ENCODE measurements at places on chromosomes 7 and 10. TPM values are rescaled to one million over a fixed set of nuclear protein-coding genes. Genes with fewer than 3 reads are reported as not detected.

GRCh38 chr10:32357056-32357735 lies 10.2 kb upstream of the EPC1 start:
- no peak for DNase-seq

DNA sequence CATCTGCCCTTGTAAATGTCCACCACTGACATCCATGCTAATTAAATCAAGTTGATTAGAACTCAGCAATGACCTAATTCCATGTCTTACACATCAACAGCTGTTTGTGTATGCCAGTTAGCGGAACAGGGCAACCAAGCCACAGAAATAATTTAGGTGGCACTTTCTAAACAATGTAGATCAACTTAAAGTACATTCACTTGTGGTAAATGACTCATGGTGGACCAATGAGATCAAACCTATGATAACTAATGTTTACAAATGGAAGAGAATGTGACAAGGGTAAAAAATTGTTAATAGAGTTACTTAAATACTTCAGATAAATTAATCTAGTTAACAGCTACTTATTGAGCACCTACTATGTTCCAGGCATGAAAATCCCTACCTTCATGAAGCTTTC lies 63.1 kb upstream of the ICA1 start:
- DNase-seq = no peak

GRCh38 chr10:94602729-94603515 lies 57.3 kb downstream of the HELLS start:
- DNase-seq = no peak

GRCh38 chr10:31557854-31558253 lies 238.8 kb downstream of the ZEB1 start:
- DNase-seq = no peak

DNA sequence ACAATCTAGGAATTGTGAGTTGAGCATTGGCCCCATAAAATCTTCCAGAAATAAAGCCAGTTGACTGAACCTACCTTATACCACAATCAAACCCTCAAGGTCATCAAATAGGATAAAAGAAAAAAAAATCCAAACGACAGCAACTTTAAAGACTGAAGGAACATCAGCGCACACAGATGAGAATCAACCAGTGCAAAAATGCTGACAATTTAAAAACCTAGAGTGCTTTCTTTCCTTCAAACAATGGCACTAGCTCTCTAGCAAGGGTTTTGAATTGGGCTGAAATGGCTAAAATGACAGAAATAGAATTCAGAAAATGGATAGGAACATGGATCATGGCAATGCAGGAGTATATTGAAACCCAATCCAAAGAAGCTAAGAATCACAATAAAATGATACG lies 16.1 kb upstream of the POT1 start:
- DNase-seq = no peak

GRCh38 chr10:70714245-70714644 lies 41.9 kb downstream of the ADAMTS14 start:
- no peak for DNase-seq

- DNase-seq = no peak
Observed at GRCh38 chr10:87092376-87092860, 2.2 kb downstream of the GLUD1 start.

- peak; percentile 60 for DNase-seq
Observed at GRCh38 chr10:43409385-43410109, 561 bp upstream of the HNRNPF start.

DNA sequence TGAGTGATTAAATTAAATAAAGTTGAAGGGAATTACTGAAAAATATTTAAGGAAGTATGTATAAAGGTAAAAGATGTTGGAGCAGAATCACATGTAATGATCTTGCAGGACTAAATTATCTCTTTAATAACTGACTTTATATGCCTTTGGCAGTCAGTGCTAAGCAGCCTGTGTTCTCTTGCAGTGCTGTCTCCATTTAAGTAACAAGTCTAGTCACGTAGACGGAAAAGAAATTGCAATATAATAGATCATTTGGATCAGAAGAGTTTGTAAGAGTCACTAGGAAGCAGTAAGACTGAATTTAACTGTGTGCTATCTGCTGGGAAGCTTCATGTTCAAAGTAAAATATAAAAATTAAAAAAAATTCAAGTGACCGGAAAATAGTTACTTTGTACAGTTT lies 21.4 kb downstream of the BZW2 start:
- no peak for DNase-seq

DNA sequence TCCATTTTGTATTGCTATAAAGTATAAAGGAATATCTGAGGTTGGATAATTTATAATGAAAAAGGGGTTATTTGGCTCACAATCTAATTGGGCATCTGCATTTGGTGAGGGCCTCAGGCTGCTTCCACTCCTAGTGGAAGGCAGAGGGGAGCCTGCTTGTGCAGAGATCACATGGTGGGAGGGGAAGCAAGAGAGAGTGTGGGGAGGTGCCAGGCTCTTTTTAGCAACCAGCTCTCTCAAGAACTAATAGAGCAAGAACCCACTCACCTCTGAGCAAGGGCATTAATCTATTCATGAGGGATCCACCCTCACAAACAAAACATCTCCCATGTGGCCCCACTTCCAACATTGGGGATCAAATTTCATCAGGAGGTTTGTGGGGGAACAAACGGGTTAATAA lies 64.6 kb downstream of the OGDH start:
- DNase-seq = no peak

- no peak for DNase-seq
Observed at GRCh38 chr7:55131142-55131929, 112.5 kb downstream of the EGFR start.

- no peak for DNase-seq
Observed at GRCh38 chr7:3128857-3129490, 85.3 kb upstream of the CARD11 start.

- DNase-seq = no peak
Observed at GRCh38 chr7:46705386-46706255, 784.5 kb upstream of the IGFBP3 start.

GRCh38 chr7:134300988-134301387 lies 15.7 kb downstream of the SLC35B4 start:
- no peak for DNase-seq

- no peak for DNase-seq
Observed at GRCh38 chr7:142248-142941, 50.0 kb upstream of the FAM20C start.

DNA sequence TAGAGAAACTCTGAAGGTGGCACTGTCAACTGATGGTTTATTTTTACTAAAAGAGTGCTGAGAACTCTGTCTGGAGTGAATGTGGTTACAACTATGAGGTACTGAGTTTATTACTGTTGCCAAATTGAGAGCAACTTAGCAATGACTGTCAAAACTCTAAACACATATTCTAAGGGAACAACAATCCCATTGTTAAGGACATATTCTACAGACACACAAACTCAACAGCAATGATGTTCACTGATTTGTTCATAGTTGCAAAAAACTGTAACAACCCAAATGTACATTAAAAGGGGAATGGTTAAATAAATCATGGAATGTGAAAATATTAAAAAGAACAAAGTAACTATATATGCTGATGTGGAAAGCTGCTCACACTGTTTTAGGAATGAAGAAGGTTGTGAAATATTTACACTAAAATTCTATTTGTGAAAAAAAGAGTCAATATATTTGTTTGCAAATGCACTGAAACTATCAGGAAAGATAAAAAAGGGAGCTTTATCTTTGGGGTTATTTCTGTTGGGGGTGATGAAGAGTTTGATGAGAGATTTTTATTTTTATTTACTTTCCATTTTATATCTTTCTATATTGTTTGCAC lies 12.9 kb downstream of the PON2 start:
- DNase-seq = no peak

DNA sequence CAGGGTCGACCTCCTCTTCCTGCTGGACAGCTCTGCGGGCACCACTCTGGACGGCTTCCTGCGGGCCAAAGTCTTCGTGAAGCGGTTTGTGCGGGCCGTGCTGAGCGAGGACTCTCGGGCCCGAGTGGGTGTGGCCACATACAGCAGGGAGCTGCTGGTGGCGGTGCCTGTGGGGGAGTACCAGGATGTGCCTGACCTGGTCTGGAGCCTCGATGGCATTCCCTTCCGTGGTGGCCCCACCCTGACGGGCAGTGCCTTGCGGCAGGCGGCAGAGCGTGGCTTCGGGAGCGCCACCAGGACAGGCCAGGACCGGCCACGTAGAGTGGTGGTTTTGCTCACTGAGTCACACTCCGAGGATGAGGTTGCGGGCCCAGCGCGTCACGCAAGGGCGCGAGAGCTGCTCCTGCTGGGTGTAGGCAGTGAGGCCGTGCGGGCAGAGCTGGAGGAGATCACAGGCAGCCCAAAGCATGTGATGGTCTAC lies 46.9 kb downstream of the VWA2 start:
- no peak for DNase-seq

DNA sequence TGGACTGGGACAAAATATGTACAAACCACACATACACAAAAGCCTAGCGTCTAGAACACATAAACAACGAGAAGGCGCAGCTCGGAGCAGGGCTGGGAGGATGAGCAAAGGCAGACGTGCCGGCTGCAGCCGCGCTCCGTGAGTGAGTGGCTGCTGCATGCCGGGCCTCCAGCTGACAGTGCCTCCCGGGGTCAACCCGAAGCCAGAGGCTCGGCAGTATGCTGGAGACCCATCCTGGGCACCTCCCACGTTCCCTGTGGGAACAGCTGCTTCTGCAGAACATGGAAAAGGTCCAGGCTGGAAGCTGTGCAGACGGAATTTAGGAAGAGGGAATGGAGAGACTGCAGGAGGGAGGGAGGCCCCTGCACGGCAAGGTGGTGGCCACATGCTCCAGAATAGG lies 3.6 kb upstream of the GPR146 start:
- no peak for DNase-seq

DNA sequence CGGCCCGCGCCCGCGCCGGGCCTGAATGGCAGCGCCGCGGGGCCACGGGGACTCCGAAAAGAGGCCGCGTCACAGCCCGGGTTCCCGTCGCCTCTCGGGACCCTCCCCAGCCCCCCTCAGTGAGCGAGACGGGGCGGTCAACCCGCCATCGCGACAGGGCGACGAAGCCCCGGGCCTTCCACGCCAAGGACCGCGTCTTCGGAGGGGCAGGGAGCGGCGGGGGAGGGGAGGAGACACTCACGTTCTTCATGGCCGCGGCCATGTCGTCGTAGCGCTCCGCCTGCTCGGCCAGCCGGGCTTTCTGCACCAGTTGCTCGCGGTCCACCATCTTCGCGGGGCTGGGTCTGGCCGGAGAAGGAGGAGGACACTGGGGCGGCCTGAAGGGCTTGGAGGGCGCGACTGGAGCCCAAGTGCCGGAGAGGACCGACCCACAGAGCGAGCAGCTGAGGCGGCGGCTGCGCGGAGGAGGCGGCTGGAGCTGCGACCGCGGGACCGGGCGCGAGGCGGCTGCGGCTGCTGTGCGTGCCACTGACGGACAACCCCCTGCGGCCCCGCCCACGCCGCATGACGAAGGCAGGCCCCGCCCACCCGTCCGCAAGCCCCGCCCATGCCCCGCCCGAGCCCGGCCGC lies at the start of gene YWHAG:
Gene YWHAG, minus strand, starts transcription at position 511 of the 630 bp plus-strand sequence. Its CDS starts 183 bp downstream, at position 328.
- peak; percentile 86 for DNase-seq

DNA sequence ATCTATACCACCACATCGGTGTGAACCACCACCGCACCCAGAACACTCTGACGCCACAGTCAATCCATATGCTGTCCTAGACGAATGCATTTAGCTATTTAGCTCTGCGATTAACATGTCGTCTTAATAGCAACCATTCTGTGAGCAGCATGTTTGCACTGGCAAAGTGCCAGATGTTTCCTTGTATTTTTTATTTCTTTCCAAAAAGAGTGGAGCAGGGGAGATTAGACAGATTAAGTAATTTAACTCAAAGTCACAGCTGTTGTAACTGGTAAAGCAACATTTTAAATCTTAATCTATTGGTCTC lies 57.0 kb upstream of the ARL4A start:
- no peak for DNase-seq

- DNase-seq = no peak
Observed at GRCh38 chr7:73719806-73720169, 319 bp upstream of the STX1A start.

GRCh38 chr10:36181426-36182178 lies 539.5 kb upstream of the FZD8 start:
- DNase-seq = no peak

DNA sequence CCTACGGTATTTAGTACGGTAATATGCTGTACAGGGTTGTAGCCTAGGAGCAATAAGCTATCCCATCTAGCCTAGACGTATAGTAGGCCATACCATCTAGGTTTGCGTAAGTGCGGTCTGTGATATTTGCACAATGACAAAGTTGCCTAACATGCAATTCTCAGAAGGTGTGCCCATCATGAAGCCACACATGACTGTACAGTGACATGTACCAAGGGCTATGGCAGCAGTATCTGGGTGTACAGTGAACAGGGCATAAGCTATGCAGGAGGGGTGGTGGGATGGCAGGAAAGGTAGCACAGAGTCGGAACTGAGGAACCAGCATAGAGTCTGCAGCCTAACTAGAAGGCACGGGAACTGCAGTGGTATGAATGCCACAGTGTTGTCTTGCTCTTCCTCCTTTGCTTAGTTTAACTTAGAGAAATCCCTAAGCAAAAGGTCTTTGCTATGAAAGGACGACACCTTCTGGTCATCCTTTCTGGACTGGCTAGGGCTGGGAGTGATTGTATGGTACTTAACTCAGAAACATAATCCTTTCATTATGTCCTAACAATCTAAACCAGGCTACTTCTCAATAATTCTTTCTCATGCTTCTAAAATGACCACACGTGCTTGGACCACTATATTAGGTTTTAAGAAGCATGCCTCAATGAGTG lies 93.5 kb downstream of the DYNC1I1 start:
- DNase-seq = no peak

- no peak for DNase-seq
Observed at GRCh38 chr7:133358708-133359107, 105.8 kb downstream of the EXOC4 start.

DNA sequence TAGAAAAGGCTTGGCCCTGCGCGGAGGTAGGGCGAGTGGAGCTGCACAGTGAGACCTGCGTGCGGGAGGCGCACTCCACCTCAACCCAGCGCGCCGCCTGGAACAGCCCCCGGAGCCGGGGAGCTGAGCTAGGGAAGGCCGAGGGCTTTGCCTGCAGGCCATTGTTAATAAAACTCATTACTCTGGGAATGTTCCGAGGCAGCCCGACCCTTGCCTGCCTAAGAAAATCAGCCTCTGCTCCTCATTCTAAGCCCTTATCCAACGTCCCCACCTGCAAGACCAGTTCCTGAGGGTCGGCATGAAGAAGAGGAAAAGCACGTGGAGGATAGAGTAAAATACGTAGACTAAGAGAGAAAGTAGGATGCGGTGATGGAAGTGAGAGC lies 55.3 kb downstream of the C7orf25 start:
- DNase-seq = no peak

- DNase-seq = no peak
Observed at GRCh38 chr10:101256387-101256786, 27.1 kb upstream of the LBX1 start.

TRPV6 gene
- total RNA-seq = not detected

KLF14 gene
- total RNA-seq = not detected

GATA3 gene
- 42.1 TPM for total RNA-seq

ARHGAP22 gene
- 0.13 TPM for total RNA-seq

HYAL4 gene
- not detected for total RNA-seq

VSTM4 gene
- 0.18 TPM for total RNA-seq

HPSE2 gene
- not detected for total RNA-seq

SRRM3 gene
- 0.10 TPM for total RNA-seq

FFAR4 gene
- not detected for total RNA-seq

GNAT3 gene
- total RNA-seq = not detected

PRKAR1B gene
- total RNA-seq = 58.6 TPM

COL13A1 gene
- not detected for total RNA-seq

CEP55 gene
- total RNA-seq = 8.0 TPM

VWDE gene
- 0.25 TPM for total RNA-seq

Data from activated T-cell treated with anti-CD3 and anti-CD28 coated beads, Interleukin-2, amount 50 U/mL, for 4 hours (primary cell).